ENCODE measurements at places on chromosomes 11 and 22.

- no peak for DNase-seq
Measured at GRCh38 chr11:44868455-44869421, 81.9 kb downstream of the TP53I11 start.

DNA sequence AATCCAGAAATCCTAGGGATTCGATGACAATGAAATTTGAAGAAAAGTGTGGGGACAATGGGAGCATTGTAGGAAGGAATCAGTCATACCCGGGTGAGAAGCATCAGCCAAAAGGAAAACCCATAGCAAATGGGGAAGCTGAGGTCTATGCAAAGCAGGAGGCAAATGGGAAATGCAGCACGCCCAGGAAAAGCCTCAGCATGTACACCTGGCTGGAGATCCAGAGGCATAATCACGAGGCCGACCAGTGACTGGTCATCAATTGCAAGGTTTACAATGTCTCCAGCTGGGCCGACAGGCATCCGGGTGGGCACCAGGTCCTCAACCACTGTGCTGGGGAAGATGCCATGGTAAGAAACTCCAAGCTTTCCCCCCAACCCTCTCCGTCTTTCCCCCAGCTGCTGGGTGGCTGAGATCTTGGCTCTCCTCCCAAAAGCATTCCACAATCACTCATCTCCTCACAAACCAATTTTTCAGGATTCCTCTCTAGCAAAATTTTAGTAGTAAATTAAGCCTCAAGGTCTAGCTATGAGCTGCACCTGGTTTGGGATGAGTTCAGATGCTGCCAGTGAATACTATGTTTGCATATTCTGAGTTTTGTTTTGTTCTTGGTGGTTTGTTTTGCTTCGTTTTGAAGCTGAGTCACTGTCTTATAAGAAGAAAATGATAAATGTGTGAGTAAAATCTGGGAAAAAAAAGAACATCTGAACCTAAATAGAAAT, 98.0 kb upstream of the OR5AK2 start:
- DNase-seq, result no peak

- no peak for DNase-seq
Measured at GRCh38 chr22:39242595-39243438, 2.0 kb downstream of the PDGFB start.

GRCh38 chr11:83027289-83027688, 44.4 kb downstream of the RAB30 start:
- DNase-seq, result no peak

Measured in activated CD4-positive, CD25-positive, alpha-beta regulatory T cell treated with anti-CD3 and anti-CD28 coated beads, Interleukin-2, amount 50 U/mL, for 16 hours (primary cell).